ENCODE measurements at places on chromosomes 16 and 17. TPM values are rescaled to one million over a fixed set of nuclear protein-coding genes. Genes with fewer than 3 reads are reported as not detected.

Gene TBX4
- total RNA-seq: not detected

Gene KRTAP2-3
- not detected for total RNA-seq

Gene WNT9B
- total RNA-seq: 1.2 TPM

Gene ITGAL
- 1.2 TPM for total RNA-seq

Gene CDH1
- 4.2 TPM for total RNA-seq

All from diencephalon (tissue), 1 donor.